GM04504 (cell line): ENCODE measurements at places on chromosomes 3 and 15.

DNA sequence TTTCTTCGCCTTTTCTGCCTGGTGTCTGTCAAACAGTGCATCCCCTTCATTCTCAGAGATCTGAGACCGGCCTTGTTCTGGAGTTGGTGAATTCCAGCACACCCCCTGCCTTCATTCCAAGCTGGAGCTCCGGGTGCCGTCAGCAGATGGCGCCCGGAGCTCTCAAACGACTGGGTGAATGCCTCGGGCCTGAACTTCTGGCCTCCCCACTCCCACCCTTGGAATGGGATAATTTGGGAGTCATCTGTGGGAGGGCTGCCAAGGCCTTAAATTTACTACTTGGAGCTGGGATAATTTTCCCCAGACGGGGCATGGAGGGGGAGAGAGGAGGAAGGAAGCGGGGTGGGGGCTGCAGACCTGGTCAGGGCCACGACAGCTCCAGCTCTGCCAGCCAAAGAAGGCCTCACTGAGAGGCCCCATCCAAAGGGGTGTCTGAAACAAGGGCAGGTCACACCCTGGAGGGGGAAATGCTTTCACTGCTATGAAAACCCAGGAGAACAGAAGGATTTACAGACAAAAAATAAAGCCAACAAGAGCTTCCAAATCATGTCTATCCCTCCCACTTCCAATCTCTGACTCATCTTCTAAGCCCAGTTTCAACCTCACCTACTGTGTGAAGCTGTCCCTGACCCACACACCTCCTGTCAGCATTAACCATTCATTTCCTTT, 187.9 kb downstream of the OPA1 start:
- DNase-seq = peak; percentile 51

- DNase-seq = peak; percentile 31
Measured at GRCh38 chr15:68578175-68578979, 416 bp upstream of the CORO2B start.

GRCh38 chr15:71278989-71279756, 163.9 kb downstream of the THSD4 start:
- peak; percentile 78 for DNase-seq

GRCh38 chr3:182886497-182886896, 93.2 kb downstream of the ATP11B start:
- no peak for DNase-seq

- DNase-seq = no peak
Measured at GRCh38 chr15:50168783-50169411, 13.1 kb upstream of the SLC27A2 start.

DNA sequence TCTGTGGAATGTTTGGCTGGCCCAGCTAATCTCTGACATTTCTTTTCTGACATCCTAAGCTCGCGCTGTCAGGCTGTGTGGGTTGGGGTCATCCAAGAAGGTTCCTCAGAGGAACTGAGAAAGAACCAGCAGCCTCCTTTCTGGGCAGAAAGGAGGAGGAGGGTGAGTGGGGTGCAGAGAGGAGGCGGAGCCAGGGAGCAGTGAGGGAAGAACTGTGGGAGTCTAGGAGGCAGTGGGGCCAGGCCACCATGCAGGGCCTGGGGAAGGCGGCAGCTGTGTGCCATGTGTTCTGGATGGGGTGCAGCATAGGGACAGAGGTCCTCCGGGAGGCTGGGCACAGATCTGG, 5.3 kb downstream of the SEMA7A start:
- DNase-seq = no peak

DNA sequence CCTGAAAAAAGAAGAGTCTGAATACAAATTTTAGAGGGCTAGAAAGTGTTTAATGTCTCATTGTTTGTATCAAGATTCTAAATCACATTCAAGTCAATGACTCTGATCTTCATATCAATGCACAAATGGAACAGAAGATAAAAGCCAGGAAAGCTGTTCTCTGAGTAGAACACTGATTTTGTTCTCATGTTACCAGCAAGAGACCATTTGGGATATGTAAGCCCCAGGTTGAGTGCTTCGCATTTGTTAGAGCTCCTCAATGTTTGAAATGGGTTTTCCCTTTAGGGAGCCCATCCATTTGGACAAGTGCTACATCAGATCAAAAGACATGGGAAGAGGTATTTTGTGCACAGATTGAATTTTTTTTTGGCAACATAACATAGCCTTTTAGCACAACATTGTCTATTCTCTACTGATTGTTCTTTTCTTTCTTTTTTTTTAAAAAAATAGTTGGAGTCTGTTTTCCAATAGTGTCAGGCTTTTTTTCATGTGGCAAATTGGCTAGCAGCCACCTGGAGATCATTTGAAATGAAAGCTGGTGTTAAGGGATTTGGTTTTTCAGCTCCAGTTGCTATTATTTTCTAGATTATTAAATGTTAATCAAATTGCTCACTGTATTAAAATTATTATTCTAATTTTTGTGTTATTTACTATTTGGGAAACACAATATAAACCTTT, 74.5 kb upstream of the ZPLD1 start:
- no peak for DNase-seq

DNA sequence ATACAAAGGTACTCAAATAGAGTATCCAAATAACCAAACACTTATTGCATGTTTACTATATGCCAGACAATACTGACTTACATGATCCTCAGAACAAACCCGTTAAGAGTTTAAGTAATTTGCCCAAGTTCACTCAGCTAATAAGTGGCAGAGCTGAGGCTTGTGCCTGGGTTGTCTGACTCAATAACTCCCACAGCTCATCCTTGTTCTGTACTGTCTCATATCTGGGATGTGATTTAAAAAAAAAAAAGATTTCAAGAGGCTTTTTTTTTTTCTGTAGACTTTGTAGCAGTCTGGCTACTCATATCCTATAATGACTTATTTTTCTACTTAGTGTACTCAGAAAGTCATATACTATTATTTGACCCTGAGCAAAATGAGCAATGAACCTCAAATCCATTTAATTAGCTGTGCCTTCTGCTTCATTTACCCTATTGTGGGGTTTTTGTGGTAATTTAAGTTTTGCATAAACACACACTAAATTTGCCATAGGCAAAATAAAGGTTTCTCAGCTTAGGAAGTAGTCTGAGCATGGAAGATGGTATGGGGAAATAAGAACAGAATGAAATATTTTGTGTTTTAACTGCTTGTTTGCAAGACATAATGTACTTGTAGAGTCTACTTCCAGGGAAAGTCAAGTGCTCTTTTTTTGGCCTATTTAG, 3.1 kb downstream of the NSUN3 start:
- no peak for DNase-seq

DNA sequence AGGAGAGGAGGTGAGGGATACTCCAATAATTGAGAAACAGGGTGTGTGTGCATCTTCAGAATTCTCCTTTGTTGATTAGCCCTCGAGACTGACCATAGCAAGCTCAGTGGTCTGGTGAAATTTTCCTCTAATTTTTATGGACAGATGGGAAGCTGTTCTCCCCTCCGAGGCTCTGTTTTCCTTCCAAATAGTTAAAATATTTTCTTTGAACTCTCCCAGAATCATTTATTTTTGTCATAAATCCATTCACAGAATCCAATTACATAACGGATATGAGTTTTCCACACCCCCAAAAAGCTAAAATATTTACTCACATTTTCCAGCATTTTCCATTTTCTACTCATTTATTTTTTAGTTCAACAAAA, 36.5 kb downstream of the QTRT2 start:
- no peak for DNase-seq

- no peak for DNase-seq
Measured at GRCh38 chr3:6542795-6543194, 318.1 kb upstream of the GRM7 start.

- DNase-seq = no peak
Measured at GRCh38 chr3:10917176-10917575, 75.4 kb upstream of the SLC6A1 start.

DNA sequence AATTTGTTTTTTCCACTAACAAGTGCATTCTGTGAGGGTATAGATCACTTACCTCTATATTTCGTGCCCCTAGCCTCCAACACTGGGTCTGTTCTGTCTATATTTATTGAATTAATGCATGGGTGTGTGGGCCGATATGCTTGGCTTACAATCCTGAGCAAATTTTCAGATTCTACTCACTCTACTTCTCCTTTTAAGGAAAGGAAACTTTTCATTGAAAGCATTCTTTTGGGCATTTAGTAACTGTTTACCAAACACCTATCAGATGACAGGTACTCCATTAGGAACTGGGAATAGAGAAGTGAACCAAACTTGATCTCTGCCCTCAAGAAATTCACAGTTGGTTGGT, 60.5 kb downstream of the TLE3 start:
- no peak for DNase-seq

DNA sequence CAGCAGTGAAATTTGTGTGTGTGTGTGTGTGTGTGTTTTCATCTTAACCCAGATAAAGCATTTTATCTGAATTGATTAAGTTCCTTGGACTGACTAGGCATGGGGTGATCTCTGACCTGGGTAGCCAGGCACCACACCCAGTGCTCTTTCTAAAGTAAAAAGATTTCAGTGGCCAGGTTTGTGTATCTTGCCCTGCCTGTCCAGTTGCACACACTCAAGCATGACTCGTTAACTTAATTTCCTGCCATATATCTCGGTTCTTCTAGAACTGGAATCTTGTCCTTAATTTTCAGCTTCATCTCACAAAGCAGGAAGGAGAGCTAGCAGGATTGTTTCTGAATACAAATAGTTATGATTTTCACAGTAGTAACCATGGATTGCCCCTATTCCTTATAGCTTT, 17.0 kb downstream of the TM4SF18 start:
- DNase-seq = no peak

GRCh38 chr3:40432793-40433192, 24.3 kb upstream of the RPL14 start:
- DNase-seq = no peak

DNA sequence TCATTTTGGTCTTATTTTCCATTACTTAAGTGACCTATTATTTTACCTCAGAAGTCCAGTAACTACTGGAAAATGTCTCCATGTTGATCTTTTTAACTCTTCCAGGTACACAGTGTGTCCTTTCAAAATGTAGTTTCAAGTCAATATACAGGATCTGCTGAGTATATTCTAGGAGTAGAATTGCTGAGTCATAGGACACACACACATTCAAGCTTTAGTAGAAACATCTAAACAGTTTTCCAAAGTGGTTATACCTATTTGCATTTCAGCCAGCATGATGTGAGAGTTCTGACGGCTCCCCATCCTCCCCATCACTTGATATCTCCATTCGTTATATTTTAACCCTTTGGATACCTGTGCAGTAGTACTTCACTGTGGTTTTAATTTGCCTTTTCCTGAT, 271.9 kb downstream of the MCTP2 start:
- DNase-seq = no peak

DNA sequence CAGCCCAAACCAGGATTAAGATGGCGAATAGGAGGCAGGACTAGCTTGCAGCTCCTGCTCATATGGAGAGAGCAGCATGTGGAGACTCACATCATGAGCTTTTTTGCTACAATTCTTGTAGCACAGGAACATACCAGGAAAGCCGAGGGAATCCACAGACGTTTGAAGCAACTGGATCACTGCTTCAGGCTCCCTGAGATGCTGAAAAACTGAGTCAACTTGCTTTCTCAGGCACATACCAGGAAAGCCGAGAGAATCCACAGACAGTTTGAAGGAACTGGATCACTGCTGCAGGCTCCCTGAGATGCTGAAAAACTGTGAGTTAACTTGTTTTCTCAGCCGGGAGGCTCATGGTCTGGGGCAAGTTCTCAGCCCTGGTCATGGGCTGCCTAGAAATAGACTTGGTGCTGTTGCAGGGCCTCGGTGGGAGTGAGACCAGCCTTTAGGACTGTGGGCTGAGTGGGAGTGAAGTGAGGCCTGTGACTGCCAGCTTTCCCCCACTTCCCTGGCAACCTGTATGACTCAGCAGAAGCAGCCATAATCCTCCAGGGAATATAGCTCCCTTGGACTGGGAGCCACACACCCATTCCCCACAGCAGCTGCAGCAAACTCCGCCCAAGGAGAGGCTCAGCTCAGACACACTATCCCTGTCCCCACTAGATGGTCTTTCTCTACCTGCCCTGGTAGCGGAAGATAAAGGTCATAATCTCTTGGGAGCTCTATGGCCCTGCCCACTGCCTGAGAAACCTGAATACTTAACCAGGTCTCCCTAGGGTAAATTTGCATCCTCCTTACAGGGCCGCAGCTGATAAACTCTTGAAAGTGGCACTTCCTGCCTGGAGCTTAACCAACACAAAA, 51.9 kb upstream of the PFN2 start:
- DNase-seq = no peak

GRCh38 chr3:12901623-12902045, 60.3 kb upstream of the RPL32 start:
- DNase-seq = no peak

- peak; percentile 58 for DNase-seq
Measured at GRCh38 chr15:66595931-66596545, 30.2 kb upstream of the LCTL start.

GRCh38 chr15:51737522-51738305, at the start of gene LYSMD2:
Gene LYSMD2 (minus strand): TSS chr15:51737655. CDS start chr15:51737622, 33 bp downstream.
- DNase-seq = no peak

GRCh38 chr15:69997813-69998212, 99.9 kb downstream of the TLE3 start:
- no peak for DNase-seq

- no peak for DNase-seq
Measured at GRCh38 chr15:31376511-31376910, 49.9 kb downstream of the KLF13 start.

GRCh38 chr3:196965804-196966173, 2.8 kb downstream of the PIGZ start:
- no peak for DNase-seq

DNA sequence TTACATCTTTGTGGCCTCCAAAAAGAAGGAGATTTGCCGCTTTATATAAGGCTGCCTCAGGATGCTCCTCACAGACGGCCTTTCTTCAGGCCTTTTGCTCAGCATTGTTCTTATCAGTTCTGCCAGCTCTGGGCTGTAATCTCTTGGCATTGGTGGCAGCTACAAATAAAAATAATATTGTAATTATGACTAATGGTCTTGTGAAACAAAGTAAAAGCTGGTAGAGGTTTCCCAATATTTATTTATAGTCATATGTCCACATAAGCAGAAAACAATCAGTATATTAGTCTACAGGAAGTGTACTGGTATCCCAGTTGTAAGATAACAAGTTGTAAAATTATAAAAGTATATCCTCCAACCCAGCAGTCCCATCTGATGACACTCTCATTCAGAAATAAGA, 7.3 kb downstream of the NEK4 start:
- no peak for DNase-seq

GRCh38 chr3:140004271-140004670, 69.3 kb downstream of the CLSTN2 start:
- no peak for DNase-seq

- no peak for DNase-seq
Measured at GRCh38 chr3:15458212-15458780, 30.9 kb downstream of the EAF1 start.

GRCh38 chr15:52466134-52466701, 62.5 kb downstream of the MYO5A start:
- no peak for DNase-seq

DNA sequence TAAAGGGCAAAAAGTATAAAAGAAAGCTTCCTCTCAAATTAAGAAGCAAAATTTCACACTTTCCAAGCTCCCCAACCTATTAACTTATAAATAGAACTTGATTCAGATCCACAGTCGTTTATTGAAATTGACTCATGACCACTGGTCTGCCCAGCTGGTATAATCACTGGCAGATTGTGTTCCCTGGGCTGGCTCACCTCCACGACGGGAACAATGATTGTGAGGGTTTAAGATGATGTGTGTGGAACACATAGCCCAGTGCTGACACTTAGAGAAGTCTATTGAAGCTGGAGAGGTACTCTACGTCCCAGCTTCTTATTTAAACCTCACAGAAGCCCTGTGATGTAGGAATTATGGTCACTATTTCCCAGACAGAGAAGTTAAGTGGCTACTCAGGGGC, 90.4 kb downstream of the MB21D2 start:
- no peak for DNase-seq
